ENCODE measurements at places on chromosomes 12 and 14.

DNA sequence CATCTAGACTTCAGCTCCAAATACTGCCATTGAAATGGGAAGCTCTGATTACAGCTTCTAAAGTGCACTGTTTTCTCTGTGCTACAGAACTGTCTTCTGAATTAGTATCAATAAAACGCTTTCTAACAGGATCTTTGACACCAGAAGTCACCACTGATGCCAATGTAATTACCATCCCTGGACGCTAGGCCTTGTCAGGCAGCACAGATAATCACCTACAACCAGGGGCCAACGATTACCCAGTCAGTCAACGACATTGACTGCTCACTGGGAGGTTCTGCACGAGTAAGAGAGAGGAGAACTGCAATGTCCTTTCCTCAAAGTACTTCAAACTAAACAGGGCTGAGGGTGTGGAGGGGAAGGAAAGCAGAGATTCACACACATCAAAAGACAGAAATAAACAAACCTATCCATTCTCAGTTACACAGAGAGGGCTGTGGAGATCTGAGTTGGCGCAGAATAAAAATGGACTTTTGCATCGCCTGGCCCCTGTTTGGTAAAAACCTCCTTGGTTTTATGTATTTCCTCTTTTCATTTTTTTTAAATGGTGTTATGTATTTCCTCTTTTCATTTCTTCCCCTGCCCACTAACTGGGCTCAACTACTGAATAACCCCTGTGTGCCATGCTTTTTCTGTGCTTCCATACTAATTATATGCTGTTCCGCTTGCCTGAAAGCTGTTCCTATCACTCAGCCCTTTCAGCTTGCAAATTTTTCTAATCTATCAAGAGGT, 492.2 kb downstream of the APAF1 start:
- DNase-seq = no peak

GRCh38 chr14:63656194-63656593, 14.5 kb upstream of the WDR89 start:
- DNase-seq = no peak

DNA sequence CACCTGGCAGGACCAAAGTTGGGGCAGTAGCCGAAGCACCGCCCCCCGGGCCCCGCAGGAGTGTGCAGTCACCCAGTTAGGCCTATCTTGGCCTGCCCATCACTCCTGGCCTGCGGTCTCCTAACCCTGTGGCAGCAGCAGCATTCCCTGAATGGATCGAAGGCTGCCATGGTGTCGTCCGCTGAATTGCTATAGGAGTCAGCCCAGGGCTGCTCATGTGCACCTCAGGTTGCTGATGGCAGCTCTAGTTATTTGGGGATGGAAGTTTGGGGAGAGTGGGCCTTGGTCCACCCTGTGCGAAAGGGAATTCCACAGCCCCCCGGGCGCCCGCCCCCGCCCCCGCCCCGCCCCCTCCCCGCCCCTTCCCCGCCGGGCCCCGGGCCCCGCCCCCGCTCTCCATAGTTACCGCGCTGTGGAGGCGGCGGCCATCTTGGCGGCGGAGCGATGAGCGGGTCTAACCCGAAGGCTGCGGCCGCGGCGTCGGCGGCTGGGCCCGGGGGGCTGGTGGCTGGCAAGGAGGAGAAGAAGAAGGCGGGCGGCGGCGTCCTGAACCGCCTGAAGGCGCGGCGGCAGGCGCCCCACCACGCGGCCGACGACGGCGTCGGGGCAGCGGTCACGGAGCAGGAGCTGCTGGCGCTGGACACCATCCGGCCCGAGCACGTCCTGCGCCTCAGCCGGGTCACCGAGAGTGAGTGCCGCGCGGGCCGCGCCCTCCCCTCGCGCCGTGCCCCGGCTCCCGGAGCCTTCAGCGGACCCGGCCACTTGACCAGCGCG, at the start of gene UNC119B:
Gene UNC119B, plus strand, starts transcription at position 428 of the 774 bp plus-strand sequence. Its CDS starts 17 bp downstream, at position 445.
- peak; percentile 39 for DNase-seq

- no peak for DNase-seq
Observed at GRCh38 chr12:29547151-29547632, 49.7 kb upstream of the OVCH1 start.

DNA sequence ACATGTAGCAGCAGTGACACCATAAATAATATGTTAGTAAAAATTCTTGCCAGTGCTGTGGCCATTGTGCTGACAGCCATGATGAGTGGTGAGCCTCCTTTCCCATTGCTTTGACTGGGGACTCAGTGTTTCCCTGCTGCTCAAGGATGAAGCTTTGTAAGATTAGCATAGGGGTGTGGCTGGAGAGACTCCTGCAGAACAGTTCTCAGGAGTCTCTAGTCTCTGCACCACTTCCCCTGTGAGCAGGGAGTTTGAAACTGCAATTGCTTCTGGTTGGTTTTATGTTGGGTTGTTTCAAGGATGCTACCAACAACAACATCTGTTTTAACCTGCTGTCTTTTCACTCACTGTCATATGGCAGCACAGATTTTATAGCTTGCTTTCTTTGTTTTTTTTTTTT, 41.4 kb downstream of the ZC3H14 start:
- no peak for DNase-seq

DNA sequence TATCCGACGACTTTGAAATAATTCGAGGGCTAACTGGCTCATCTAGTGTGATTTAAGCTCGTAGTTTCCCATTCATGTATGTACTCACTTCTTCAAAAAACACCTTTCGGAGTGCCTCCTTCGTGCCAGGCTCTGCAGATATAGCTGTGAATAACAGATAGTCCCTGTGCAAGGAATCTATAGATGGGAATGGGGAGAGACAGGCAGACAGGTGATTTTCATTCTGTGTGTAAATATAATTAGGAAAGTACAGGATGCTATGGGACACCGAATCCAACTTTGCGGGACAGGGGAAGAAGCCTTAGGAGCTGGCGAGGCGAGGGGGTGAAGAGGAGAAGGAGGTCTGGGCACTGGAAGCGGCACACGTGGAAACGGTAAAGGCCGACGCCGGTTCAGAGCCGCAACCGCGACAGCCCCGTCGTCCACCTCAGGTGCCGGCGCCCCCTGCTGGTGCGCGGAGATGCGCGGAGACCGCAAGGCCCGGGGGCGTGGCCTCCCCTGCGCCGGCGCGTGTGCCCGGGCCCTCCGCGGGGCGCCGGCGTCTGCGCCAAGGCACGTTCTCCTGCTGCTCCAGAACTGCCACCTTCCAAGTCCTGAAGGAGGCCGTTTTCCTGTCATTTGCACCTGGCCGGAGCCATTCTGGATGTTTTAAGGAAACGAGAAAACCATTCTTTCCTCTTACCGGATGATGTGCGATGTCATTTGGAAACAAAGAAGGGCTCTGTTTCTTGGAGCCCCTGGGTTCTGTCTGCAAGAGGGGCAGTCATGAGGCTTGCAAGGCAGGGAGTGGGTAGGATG, 18.0 kb upstream of the CACNA1C start:
- DNase-seq = peak; percentile 70

- no peak for DNase-seq
Observed at GRCh38 chr12:109716512-109717389, 3.1 kb downstream of the FAM222A start.

DNA sequence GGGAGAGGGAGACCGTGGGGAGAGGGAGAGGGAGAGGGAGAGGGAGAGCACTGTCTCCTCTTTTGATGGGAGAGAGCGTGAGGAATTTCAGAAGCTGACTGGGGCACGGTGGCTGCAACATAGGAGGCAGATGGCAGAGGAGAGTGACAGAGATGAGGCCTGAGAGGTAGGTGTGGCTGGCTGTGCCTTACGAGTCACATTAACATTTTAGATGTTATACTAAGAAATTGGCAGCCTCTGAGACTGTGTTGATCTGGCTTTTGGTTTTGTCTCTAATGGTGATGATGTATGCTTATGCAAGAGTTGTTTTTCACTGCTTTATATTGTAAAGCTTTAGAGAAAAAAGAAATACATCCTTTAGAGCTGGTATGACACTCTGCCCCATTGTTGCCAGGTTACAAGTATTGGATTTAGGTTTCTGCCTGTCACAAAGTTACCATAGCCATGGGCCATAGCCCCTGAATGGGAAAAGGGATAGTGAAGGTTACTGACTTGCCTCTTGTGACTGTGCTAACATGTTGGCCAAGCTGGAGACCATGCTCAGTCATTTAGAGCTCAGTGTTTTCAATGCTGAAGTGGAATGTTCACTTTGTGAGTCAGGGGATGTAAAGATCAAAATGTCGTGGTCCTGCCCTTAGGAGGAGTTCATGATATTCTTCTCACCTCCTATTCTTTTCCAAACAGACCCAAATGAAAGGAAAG, 186.2 kb downstream of the SYNE2 start:
- no peak for DNase-seq
